Stimulated activated CD8-positive, alpha-beta memory T cell treated with anti-CD3 and anti-CD28 coated beads, Interleukin-4, amount 100 ng/mL, for 48 hours (primary cell): ENCODE measurements at places on chromosomes 12 and 14.
A peak's percentile ranks its signal among the peaks of the same experiment; 100 is the strongest.

- no peak for DNase-seq
These were observed 5.2 kb upstream of the KRT75 start for GRCh38 chr12:52439420-52439819.

- DNase-seq, result no peak
These were observed 228.1 kb downstream of the ANO2 start for GRCh38 chr12:5716976-5717375.

GRCh38 chr14:105152794-105153241 is 15.8 kb downstream of the JAG2 start:
- DNase-seq, result no peak

GRCh38 chr12:113244478-113244958 is 23.3 kb downstream of the TPCN1 start:
- no peak for DNase-seq

- no peak for DNase-seq
These were observed 45.5 kb upstream of the C14orf180 start for GRCh38 chr14:104534036-104534435.

GRCh38 chr14:70882776-70883492 is 24.3 kb upstream of the PCNX1 start:
- DNase-seq, result no peak

DNA sequence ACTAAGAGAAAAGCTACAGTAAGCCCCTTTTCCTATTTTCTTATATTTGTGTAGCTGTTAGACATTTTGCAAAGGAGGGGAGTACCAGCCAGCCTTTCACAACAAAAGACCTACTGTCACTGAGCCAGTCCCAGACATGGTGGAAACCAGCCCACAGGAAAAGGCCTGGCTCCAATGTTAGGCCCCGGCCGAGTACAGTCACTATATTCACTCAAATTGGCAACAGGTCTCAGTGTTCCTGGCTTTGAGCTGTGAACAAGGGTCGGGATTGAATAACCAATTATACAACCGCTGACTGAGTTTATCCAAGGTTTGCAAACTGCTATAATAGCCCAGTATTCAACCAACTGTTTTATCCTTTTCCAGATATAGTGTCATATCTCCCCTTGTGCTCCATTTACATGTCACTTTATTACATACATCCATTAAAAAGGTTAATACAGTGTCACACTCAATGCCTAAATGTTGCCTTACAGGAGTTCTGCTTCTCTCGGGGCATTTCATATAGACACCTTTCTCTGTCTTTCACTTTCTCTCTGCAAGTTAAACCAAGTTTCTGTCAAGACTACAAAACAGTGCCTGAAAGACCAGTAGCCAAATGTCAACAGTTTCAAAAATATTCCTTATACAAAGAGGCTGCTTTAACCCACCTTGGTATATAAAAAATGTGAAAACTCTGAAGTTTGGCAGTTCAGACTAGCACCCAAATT is 178.1 kb downstream of the SOX5 start:
- no peak for DNase-seq

GRCh38 chr14:32662211-32662610 is 276.5 kb upstream of the NPAS3 start:
- no peak for DNase-seq

DNA sequence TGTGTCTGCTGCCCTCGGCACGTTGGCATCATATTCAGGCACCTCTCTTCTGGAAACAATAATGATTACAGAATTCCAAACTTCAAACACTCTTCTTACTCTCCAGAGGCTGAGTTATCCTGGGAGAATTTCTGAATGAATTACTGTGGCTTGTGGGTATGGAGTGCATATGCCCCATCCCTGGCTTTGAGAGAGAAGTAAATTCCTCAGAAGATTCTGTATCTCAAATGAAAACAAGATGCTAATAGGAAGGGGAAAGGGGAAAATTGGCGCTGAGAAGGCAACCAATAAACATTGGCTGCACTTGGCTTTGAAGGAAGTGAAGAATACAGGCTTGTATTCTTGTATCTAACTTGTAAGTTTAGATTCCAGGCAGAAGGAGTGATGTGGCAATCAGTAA is 132.0 kb upstream of the NOVA1 start:
- DNase-seq, result no peak

- DNase-seq, result peak; percentile 77
These were observed 88.5 kb downstream of the GCH1 start for GRCh38 chr14:54814076-54814475.

- no peak for DNase-seq
These were observed 1.0 kb upstream of the TESC start for GRCh38 chr12:117100251-117100650.

DNA sequence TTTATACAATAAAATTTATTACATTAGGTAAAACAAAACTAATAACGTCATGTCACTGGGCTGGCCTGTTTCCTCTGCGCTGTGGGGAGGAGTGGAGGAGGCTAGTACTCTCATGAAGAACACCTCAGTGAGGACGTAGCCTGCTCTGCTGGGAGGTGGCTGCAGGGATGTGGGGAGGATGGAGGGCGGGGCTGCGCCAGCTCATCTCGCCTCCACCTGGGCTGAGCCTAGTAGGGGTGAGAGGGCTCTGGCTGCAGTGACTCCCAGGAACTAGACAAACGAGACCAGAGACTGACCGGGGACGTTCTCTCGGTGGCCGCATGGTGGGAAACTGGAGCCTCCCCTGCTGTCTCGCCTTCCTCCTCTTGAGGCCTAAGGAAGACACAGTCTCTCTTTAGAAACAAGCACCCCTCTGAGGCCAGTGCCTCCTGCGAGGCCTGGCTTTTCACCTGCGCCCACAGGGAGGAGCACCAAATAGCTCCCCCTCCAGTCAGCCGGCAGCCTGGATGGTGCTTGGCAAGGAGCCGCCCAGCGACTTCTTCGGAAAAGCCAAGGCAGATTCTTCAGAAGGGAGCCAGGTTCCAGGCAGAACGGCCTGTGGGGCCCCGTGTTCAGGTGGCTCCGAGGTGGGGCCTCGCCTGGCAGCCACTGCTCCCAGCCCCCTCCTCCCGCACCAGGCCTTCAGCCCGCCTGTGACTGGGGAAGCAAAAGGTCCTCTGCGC is 62.4 kb downstream of the PLEKHG3 start:
- DNase-seq, result no peak

DNA sequence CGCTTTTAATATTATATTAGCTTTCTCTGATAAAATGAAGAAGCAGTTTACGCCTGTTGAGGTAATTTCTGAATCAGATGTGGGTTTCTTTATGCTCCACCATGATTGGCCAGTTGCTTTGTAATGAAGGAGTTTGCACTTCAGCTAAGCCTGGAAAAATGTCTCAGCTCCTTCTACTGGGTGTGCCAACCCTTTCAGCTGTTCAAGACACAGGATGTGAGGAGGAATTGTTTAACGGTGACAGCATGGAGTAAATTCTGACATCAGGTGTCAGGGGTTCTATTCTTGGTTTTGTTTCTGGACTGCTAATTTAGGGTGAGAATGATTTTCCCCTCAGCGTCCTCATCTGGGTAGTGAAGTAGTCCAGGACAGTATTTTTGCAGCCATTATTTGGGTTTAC is 43.5 kb downstream of the FLRT2 start:
- no peak for DNase-seq

- no peak for DNase-seq
These were observed 125.3 kb downstream of the FBXL14 start for GRCh38 chr12:1469070-1469469.

- DNase-seq, result no peak
These were observed 39.9 kb downstream of the GLT8D2 start for GRCh38 chr12:104010121-104010520.

GRCh38 chr12:98211909-98212695 is 303.3 kb upstream of the TMPO start:
- no peak for DNase-seq

DNA sequence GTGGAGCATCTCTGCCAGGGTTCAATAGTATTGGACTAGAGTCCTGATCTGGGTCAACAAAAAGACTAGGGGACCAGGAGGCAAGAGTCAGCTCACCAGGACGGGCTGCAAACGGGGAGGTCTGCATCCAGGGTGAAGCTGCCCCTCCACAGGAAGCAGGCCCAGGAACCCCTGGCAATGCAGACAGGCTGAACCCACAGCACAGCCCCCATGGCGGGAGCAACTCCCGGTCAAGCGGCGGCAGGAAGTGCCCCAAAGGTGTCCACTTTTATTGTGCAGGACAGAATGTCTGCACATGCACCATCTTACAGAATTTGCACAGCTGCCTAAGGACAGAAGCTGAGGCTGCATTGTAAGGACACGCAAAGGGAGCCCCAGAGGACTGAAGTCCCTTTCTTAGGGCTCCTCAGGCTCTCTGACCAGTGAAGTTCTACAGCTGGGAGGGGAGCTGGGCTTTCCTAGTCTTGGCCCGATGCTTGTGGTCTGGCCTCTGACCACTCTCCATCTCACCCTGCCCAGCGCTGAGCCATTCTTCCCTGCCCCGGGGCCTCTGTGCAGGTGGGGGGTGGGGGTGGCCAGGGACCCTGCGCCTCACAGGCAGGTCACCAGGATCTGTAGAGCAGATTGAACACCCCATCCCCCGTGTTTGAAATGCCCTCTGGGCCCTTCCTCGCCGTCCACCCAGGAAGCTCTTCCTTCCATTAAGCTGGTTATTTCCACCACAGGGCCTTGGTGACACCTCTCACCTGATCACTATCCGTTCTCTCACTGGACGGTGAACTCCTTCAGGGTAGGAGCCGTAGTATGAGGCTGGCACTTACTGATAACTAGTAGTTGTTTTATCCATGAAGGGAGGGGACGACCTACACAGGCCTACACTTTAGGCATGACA is 75.9 kb downstream of the NINJ2 start:
- DNase-seq, result no peak

DNA sequence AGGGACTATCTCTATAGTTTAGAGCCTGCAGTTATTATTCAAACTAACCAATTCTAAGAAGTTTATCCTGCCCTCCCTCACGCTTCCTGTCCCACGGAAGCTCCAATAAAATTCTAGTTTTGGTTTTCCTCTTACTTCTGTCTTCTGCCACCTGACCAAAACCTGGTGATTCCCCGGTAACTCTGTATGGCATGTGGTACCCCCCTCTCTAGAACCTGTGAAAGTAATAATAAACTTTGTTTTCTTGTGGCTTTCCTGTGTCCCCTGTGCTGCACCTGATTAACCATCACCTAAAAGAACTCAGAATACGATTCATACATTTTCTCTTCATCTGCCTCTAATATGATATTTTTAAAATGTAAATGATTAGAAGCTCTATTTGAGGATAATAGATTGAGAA is 379.8 kb downstream of the APAF1 start:
- no peak for DNase-seq

- no peak for DNase-seq
These were observed 326.2 kb upstream of the RGS6 start for GRCh38 chr14:71606064-71606463.

- DNase-seq, result no peak
These were observed 1.8 kb downstream of the ARID2 start for GRCh38 chr12:45731190-45731775.

DNA sequence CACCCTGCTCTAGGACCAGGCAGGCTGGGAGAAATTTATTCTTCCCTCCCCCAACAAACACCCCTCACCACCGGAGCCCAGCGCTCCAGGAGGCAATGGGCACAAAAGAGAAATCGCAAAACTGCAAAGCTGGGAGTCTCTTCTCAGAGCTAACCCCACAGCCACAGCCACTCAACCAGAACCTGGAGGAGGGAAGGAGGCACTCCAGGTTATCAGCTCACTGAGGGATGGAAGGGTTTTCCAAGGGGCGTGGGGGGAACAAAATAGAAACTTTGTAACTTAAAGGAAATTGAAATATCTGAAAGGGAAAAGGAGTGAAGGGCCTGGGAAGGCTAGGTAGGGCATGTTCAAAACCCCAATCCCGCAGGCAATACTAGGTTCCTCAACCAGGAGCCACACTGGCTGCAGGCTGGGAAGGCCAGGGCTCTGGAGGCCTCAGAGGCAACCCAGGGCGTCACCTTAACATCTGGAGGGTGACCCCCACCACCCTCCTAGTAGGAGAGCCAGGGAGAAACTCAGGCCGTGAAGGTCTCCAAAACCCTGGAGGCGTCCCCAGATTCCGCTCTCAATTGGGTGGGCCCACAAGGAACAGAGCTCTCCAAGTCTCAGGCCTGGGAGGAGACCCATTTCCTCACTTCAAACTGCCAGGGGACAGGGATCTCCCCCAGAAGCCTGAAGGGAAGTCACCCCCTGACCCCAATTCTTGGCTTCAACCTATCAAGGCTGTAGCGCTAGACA is 3.2 kb downstream of the KDM2B start:
- DNase-seq, result no peak

DNA sequence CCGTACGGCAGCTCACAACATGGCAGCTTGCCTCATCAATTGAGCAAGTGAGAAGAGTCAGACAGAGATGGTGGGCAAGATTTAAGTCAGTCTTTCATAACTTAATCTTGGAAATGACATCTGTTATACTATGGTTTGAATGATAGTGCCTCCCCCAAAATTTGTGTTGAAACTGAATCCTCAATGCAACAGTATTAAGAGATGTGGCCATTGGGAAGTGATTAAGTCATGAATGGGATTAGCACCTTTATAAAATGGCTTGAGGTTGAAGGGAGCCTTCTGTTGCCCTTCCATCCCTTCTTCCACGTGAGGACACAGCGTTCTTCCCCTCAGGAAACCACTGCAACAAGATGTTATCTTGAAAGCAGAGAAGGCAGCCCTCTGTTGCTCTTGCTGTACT is 124.2 kb downstream of the C12orf75 start:
- no peak for DNase-seq

DNA sequence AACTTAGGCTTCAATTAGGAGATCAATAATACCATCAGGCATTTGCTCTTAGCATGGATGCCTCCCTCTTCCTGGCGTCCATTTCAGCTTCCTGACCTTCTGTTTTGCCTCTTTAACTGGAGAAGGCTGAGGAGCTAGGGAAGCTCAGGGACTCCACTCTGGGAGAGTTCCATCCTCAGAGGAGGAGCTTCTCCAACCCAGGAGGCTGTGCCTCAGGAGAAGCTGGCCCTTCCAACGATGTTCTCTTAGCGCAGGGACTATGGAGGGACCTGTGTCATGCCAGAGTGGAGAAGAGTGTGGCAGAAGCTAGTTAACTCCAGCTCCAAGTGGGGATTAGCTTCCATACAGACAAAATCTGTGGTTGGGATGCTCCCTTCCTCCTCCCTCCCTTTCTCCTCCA is 58.0 kb downstream of the KCNA5 start:
- no peak for DNase-seq

- DNase-seq, result no peak
These were observed 10.6 kb upstream of the ART4 start for GRCh38 chr12:14853961-14854360.

- DNase-seq, result no peak
These were observed 46.7 kb downstream of the EML5 start for GRCh38 chr14:88746052-88746451.

DNA sequence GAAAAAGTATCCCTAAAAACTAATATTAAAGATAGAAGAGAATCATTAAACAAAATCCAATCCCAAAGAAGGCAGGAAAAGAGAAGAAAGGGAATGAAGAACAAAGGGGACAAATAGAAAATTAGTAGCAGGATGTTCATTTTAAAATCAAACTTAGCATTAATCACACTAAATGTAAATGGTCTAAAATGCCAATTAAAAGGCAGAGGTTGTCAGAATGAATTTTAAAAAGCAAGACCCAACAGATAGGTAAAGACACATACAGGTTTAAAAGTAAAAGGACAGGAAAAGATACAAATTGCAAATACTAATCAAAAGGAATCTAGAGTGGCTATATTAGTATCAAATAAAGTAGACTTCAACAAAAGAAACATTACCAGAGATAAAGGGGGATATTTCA is 12.5 kb downstream of the DDHD1 start:
- no peak for DNase-seq

- DNase-seq, result no peak
These were observed 3.4 kb downstream of the CIROP start for GRCh38 chr14:23101213-23101970.

GRCh38 chr14:99524091-99524661 is 43.0 kb downstream of the CCNK start:
- no peak for DNase-seq
